ENCODE measurements at places on chromosomes 1 and 21. TPM values are rescaled to one million over a fixed set of nuclear protein-coding genes. Genes with fewer than 3 reads are reported as not detected.

The ERICH3 gene
- not detected for total RNA-seq

The DPT gene
- 15.9 TPM for total RNA-seq

The GUCA2A gene
- not detected for total RNA-seq

The RPL5 gene
- 964 TPM for total RNA-seq

The CCDC24 gene
- 22.6 TPM for total RNA-seq

The C8B gene
- not detected for total RNA-seq

The S100A9 gene
- 151 TPM for total RNA-seq

The LIPI gene
- not detected for total RNA-seq

The NID1 gene
- 89.3 TPM for total RNA-seq

The SYCP1 gene
- total RNA-seq, result not detected

The NBPF12 gene
- total RNA-seq, result 16.5 TPM

The BRWD1 gene
- total RNA-seq, result 63.9 TPM

DNA sequence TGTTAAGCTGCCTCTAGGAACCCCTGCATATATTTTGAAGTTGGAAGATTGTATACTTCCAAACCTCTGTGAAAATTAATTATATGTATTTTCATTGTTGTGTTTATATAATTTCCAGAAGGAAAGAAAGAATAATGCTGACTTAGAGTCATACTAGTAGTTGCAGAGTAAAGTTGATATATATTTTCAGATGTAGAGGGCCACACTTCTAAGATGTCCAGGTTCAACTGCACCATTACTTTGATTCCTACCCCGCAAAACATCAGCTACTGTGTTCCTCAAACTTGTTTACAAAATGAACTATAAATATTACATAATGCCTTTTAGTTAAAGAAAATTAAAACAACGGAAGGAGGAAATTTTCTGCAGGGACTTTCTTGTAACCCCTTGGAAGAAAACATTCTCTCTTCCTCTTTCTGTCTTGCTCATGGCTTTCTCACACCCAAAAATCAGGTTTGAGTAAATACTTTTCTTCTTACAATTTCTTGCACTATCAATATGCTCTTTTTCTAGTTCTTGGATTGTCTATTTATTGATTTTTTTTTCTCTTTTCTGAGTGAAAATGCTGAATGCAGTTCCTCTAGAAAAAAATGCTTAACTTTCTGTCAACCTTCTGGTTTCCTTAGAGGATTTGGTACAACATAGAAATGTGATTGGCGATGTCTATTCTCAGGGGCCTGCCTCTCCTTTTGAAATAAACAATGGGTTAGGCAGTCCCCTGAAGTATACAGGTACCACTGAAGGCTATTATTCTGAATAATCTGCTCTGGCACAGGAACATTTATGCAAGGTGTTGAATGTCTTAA lies 867.8 kb downstream of the TTLL7 start:
- DNase-seq, result no peak

GRCh38 chr1:42938645-42939615 lies 19.7 kb downstream of the SLC2A1 start:
- no peak for DNase-seq

DNA sequence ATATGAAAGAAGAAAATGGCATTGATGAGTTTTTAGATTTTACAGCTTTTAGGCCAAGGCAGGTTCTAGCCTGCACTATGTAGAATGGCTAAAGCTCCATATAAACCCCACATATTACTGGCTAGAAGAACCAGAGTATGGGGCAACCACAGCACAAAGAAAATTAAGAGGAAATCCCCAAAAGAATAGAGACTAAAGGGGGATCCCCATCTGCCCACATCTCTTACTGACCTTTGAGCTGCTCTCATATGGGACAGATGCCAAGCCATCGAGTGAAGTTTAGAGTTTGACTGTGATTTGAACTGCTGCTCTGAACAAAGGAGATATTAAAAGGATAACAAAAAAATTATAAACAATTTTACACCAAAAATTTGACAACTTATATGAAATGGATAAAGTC lies 102.2 kb upstream of the HAO2 start:
- no peak for DNase-seq

DNA sequence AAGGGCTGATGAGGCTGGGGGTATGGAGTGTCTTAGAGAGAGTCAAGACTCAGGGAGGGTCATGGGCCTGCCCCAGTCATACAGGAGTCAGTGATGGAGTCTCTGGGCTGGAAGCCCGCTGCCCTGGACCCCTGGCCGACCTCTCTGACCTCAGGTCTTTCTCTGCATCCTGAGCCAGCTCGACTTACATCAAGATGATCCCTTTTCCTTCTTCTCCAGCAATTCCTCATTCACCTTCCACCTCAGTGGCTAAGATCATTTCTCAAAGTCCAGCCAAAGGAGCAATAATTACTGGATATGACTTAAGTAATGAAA lies 308.6 kb downstream of the MATN1 start:
- DNase-seq, result no peak

GRCh38 chr1:115320377-115320776 lies 17.7 kb downstream of the NGF start:
- DNase-seq, result no peak

DNA sequence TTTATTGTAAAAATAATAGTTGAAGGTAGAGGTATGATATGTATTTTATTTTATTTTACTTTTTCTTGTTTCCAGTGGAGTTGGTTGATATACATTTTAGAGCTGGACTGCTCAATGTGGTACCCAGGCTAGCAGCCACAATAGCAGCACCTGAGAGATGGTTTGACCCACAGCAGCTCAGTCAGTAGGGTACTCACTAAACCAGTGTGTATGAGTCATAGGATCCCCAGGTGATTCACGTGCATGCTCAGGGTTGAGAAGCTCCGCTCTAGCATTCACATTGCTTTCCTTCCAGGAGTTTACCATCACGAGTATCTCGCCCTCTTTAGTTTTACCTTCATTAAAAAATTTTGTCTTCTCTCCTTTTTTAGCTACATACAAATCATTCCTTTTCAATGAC lies 96.0 kb upstream of the PAXBP1 start:
- DNase-seq, result no peak

- DNase-seq, result no peak
These were observed 20.4 kb downstream of the USP33 start for GRCh38 chr1:77739235-77739634.

Measured in ureter (tissue), 1 donor.